ENCODE measurements at places on chromosomes 3 and 15. TPM values are rescaled to one million over a fixed set of nuclear protein-coding genes. Genes with fewer than 3 reads are reported as not detected.

DNA sequence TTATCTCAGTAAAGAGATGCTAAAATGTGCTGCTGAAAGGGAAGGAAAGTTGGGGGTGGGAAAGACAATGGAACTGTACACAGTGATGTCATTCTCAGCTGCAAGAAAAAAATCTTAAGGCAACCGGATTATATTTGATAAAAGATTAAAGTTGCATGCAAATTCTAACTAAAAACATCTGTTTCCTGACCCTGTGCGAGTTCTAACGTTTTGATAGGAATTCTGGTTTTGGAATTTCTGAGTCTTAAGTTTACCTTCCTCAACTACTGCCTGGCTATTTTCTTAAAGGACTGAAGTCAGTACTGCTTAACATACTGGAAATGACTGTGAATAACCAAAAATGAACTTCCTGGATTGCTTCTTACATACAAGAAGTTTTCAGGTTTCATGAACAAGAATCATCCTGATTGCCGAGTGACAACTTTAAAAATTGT lies 115.5 kb downstream of the SLC25A26 start:
- no peak for DNase-seq

The FETUB gene
- not detected for polyA plus RNA-seq

The RPL14 gene
- polyA plus RNA-seq: 1,708 TPM

GRCh38 chr15:69384626-69385598 lies 29.2 kb upstream of the KIF23 start:
- no peak for DNase-seq

- DNase-seq: no peak
Observed at GRCh38 chr15:49610157-49610918, 10.3 kb downstream of the FAM227B start.

- DNase-seq: no peak
Observed at GRCh38 chr15:92111751-92112150, 258.2 kb downstream of the SLCO3A1 start.

DNA sequence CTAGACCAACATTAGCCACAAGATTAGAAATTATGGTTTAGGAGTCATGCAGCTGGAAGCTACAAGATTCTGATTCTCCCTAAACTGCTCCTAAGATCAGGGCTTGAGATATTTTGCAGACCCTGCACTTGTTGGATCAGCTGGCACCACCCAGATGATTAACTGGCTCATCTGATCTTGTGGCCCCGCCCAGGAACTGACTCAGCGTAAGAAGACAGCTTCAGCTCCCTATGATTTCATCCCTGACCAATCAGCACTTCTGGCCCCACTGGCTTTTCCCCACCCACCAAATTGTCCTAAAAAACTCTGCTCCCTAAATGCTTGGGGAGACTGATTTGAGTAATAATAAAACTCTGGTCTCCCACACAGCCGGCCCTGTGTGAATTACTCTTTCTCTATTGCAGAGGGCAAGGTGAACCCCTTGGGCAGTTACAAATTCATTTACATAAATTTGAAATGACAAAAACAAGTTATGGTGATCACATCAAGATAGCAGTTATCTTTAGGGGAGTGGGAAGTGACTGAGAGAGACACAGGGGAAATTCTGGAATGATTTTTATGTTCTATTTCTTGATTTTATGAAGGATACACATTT lies 76.5 kb downstream of the CD200R1L start:
- DNase-seq: no peak

DNA sequence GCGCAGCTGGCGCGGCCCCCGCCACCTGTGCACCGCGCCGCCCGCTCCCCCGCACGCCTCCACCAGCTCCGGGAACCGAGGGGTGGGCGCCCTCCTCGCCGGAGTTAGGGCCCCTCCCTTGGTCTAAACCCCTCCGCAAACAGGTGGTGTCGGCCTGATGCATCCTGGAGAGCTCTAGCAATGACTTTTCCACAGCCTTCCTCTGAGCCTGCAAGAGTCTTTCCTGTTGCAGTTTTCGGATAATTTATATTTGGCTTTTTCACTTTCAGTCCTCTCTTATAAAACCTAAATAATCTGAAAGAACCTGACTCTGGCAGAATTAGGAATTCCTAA lies 334 bp upstream of the IGSF11 start:
- no peak for DNase-seq

The P3H2 gene
- polyA plus RNA-seq: 128 TPM

DNA sequence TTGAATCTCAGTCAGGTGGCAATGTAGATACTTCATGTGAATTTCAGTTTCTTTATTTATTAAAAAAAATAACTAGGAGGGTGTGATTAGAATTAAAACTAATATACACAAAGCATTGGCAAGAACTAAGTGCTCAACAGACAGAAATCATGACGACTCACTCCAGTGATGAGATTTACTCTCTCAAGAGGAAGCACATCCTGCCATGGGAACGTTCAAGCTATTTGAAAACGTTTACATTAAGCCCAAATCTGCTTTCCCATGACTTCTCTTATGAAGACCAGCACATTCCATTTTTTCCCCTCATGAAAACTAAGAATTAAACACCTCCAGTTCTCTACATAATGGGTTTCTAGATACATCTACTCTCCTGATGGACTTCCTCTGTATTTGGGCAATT lies 8.5 kb downstream of the WDR53 start:
- DNase-seq: no peak

The ZNF774 gene
- 4.1 TPM for polyA plus RNA-seq

The CCDC33 gene
- 5.0 TPM for polyA plus RNA-seq

DNA sequence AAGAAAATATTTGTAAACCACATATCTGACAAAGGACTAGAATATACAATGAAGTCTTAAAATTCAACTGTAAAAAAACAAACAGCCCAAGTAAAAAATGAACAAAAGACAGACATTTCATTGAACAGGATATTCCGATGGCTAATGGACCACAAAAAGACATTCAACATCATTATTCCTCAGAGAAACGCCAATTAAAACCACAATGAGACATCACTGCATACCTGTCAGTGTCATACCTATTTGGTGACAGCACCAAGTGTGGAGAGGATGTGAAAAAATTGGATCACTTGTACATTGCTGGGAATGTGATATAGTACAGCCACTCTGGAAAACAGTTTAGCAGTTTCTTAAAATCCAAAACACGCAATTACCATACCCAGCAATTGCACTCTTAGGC lies 29.9 kb upstream of the TJP1 start:
- no peak for DNase-seq

- no peak for DNase-seq
Observed at GRCh38 chr3:114035896-114036295, 20.4 kb downstream of the CCDC191 start.

The IL17RC gene
- 33.2 TPM for polyA plus RNA-seq

The LSAMP gene
- 16.7 TPM for polyA plus RNA-seq

GRCh38 chr15:73560501-73561117 lies 72.6 kb downstream of the NPTN start:
- peak; percentile 67 for DNase-seq

- DNase-seq: no peak
Observed at GRCh38 chr15:94791008-94791407, 559.6 kb downstream of the MCTP2 start.

The GUCA1C gene
- polyA plus RNA-seq: 0.47 TPM

GRCh38 chr15:31271711-31272557 lies 54.7 kb upstream of the KLF13 start:
- no peak for DNase-seq

DNA sequence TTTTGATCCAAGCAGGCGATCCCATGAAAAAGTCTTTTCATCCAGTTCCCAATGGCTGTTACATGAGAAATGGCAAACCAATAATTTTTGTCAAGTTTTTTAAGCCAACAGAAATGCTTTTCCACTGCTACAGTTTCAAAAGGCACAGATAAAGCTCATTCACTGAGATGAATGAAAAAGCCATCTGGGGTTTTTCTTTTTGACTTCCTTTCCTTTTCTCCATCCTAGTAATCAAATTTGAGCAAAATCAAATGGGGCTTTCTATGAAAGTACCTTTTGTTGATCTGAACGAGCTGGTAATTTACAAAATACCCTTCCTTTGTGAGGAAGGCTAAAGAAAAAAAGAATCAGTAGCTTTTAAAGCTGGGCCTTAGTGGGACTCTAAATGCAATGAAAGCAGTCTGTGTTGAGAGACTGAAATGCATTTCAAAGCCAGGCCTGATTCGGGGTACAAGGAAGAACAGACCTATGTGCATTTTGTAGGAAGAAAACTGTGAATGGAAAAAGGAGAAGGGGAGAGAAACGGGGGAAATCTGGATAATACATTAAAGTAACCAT lies 185.2 kb upstream of the DNAJC19 start:
- DNase-seq: no peak

DNA sequence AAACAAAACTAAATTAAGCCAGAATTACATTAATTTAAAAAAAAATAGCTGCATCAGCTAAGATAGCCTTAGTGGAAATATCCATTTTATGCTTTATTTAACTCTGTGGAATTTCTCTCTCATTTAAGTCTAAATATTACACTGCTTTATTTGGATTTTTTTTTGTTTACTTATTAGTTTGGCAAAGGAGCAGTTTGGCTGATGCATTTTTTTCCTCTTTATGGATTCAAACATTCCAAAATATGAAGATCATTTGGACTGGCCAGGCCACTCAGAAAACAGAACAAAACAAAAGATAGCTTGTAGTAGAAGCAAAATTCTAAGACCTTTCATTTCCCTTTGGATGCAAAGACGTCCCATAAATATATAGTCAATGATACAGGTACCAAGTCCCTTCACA lies 707.3 kb upstream of the UBE2E2 start:
- DNase-seq: no peak

DNA sequence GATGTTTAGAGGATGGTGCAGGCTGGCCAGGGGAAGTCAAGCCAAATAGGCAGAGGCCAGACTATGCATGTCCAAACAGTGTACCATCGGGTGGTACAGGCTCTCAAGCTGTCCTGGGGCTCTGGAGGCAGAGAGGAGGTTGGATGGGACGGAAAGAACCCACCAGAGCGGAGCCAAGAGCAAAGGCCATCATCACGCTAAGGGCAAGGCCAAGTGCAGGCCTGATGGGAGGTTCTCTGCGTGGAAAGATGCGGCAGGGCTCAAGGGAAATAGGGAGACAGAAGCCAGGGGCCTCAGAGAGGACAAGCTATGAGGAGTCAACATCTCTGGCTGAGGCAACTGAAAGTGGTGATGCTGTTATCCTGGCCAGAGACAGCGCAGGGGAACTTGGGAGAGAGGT lies 102.7 kb downstream of the ASB7 start:
- DNase-seq: no peak

- DNase-seq: no peak
Observed at GRCh38 chr3:194494951-194495374, 8.2 kb upstream of the ATP13A3 start.

GRCh38 chr15:42053010-42053409 lies 32.2 kb upstream of the PLA2G4E start:
- DNase-seq: no peak

The IGSF11 gene
- polyA plus RNA-seq: 4.5 TPM

- DNase-seq: no peak
Observed at GRCh38 chr3:177928172-177928873, 607.9 kb upstream of the KCNMB2 start.

- DNase-seq: no peak
Observed at GRCh38 chr3:38618343-38618742, 31.1 kb downstream of the SCN5A start.

DNA sequence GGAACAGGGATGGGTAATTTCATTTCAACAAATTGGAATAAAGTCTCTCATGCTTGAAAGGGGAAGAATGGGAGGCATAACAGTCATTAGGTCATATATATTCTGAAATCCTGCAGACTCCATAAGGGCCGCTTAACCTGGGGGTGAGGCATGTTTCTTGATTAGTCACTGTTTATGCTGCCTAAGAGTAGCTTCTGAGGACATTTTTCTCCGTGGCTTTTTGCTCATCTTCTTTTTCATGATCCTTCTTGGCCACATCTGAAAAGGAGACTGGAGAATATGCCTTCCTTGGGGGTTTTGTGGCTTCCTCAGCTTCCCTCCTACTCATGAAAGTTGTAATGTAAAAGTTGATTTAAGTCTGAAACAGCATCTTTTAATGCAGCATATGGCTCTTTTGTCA lies 20.0 kb upstream of the CFAP20DC start:
- no peak for DNase-seq

DNA sequence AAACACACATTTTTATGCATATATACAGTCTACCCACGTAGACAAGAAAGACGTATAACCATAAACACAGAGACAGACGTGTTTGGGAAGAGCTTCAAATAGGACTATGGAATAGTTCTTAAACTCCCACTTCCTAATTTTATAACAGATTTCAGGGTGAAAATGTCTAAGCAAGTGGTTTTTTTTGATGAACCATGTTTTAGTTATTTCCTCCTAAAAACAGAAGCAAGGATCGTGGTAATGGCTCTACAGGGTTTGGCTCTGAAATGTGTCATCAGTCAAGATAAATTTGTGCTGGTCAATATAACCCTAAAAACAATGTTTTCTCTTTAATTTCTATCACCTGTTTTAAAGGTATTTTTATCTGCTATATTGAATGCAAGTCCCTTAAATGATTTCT lies 58.2 kb downstream of the FMN1 start:
- no peak for DNase-seq

DNA sequence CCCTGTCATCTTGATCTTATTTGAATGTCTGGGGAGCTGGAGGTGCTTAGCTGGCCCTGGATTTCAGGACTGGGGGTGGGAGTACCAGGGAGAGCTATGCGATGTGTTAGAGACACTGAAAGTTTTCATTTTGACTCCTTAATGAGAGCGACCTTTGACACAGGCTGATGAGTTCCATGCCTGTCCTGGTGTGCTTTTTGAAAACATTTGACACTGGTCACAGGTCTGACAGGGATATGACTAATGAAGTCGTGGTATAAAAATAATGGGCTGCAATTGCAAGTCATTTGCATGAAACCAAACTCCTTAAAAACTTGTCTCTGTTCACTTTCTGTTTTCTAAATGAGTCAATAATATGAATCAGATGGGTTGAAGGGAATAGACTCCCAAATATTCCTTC lies 81.9 kb downstream of the MECOM start:
- no peak for DNase-seq

- DNase-seq: no peak
Observed at GRCh38 chr3:113231391-113231790, 20.0 kb downstream of the BOC start.

DNA sequence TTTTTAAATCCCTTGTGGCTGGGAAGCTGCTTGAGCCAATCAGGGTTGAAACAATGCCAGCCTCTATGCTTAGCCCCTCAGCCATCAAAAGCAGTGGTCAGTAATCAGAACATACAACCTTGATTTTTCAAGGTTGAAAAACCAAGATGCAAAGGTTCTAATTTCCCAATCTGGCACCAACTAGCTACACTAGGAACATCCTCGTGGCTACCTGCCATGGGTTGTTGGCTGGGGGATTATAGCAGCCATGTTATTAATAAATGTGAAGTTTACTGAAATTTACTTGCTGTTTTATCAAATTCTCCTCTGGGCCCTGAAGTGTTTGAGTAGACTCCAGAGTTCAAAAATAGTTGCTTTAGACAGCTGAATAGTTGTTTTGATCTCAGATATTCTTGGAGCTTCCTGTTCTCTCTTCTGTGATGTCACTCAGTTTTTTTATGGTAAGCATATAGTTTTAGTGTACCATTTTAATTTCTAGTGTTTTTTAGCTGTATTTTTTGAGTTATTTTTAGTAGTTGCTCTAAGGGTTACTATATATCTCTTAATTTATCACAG lies 31.9 kb downstream of the PCCB start:
- DNase-seq: no peak

- DNase-seq: no peak
Observed at GRCh38 chr3:27617552-27617951, 104.6 kb downstream of the EOMES start.

- DNase-seq: no peak
Observed at GRCh38 chr3:13574083-13574797, 25.3 kb downstream of the FBLN2 start.
